ENCODE measurements at places on chromosomes 4 and X.

- no peak for DNase-seq
Measured at GRCh38 chr4:2166253-2166652, 75.7 kb downstream of the HAUS3 start.

GRCh38 chrX:40945361-40945713 lies 139.9 kb upstream of the USP9X start:
- DNase-seq = no peak

DNA sequence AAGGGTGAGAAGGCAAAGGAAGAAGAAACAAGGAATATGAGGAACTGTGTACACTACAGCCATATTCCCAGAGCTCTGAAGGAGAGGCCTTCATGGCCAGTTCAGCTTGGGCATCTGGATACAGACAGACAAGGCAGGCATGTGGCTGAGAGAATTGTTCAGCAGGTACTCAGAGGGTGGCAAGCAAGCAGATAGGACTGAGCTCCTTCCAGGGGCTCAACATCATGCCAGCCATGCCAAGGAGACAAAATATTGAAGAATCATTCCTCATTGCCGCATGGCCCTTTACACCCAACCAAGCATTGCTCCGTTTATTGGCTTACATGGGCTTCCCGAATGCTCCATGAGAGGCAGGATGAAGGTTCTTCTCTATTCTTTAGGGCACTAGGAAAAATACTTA lies 78.5 kb upstream of the EFNB1 start:
- DNase-seq = no peak

GRCh38 chrX:99078301-99078700 lies 1331.8 kb downstream of the PCDH19 start:
- no peak for DNase-seq

DNA sequence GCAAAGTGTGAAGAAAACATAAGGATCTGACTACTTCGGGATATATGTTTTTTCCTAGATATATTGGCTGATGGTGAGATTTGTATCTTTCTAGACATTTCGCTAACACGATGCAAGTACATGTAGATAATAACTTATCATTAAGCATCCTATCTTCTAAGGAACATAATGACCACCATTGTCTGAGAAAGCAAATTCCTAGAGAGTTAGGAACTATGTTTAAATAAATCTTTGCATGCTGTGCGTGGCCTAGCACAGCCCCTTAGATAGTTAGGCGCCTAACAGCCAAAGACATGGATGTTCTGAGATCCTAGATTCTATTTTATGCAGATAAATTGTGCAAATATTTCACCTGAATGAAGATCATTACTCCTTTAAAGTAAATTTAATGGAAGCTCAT lies 3.0 kb downstream of the COL4A6 start:
- DNase-seq = no peak

DNA sequence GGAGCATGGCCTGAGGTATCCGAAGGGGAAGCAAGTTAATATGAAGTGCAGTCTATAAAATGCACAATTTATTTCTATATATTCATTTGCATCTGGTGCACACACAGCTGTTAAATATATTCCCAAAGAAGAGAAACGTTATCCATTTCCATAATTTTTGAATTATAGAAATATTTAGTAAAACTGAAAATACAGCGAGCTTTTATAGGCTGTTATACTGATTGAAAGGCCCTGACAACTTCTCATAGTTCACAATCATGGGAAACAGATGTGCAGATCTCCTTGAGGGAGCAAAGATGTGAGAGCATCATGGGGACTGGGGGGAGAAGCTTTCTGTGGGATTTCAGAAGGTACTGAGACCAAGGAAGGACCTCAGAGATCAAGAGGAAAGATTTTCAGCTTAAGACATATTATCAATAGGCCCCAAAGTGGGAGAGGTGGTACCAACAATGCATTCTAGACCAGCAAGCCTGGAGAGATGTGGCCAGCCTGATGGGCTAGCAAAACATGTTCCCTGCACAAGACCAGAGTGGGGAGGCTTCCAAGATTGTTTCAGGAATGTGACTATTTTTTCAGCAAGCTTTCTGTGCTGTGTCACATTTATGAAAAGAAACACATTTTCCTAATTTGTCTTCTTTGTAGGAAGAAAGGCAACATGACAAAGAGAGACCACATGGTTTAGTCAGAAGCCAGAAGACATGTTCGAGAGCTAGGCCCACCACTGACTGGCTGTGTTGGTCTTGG lies 256.0 kb upstream of the SFRP2 start:
- no peak for DNase-seq

DNA sequence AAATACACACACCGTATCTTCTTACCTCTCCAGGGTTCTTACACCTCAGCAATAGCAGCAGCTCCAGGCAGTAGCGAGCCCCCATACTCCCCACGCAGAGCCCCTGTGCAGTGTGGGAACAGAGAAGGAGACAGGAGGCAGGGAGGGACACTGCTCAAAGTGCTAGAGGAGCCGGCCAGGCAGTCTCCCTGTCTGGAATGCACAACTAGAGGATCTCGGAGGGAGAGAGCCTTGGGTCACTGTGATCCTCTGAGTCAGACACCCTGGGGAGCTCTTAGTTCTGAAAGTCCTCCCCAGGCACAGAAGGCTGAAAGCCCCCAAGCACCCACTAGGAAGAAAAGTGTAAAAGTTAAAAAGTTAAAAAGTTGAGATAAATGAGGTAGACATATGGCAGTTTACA lies 16.0 kb downstream of the AMELX start:
- no peak for DNase-seq

- no peak for DNase-seq
Measured at GRCh38 chrX:51608766-51609165, 9.9 kb downstream of the CENPVL3 start.

- DNase-seq = no peak
Measured at GRCh38 chr4:139896091-139896604, 230.5 kb downstream of the MGST2 start.

GRCh38 chr4:99714179-99714578 lies 56.6 kb upstream of the C4orf54 start:
- DNase-seq = no peak

- no peak for DNase-seq
Measured at GRCh38 chr4:1299301-1299860, 9.7 kb downstream of the MAEA start.

DNA sequence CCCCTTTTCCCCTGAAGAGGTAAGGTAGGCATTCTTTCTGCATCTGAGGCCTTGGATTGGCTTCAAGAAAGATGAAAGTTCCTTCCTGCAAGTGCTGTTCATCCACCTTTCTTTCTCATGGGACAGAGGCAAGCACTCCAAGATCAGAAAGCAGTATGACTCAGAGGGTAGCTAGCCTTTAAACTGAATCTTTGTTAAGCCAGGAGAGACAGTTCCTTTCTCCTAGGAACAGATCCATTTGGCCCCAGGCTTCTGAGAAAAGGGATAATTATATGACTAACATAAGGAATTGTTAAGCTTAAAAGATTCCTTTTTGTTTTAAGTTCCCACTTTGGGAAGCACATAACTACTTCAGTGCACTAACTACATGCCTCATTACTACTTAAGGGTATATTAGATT lies 192.0 kb downstream of the PPP3CA start:
- DNase-seq = no peak

DNA sequence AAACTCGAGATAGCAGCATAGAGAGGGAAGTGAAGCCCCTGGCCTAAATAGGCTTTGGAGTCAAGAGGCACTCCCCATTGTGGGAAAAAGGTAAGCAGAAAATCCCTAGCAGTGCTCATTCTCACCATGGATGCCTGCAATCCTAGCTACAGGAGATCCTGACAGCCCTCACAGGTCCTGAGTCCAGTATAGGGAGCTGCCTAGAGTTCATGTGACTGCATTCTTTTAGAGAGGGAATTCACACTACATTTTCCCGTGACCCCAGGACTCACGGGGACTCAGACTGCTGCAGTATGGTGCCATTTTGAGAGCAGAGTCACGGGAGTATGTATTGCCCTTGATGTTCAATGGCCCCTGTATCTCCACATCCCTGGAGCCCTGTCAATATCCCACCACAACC lies 82.4 kb downstream of the MAGED1 start:
- DNase-seq = no peak

- no peak for DNase-seq
Measured at GRCh38 chrX:134623293-134624045, 34.8 kb downstream of the PLAC1 start.

- DNase-seq = no peak
Measured at GRCh38 chr4:130053723-130054122, 957.8 kb downstream of the C4orf33 start.

DNA sequence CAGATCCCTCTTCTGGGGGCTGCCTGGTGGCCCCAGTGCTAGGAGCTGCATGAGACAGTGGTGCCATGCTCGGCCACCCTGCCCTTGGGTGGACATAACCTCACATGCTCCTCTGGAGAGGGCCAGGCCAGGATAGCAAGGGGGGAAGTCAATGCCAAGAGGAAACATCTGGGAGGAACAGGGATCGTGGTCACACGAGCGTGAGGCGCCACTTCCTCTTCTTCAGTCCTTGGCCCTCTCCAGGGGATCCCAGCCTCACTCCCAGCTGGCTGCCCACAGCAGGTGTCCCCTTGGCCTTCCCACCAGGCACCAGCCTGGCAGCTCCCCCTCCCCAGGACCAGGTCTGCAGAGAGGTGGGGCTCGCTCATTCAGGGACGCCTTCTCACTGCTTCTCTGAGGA lies 28.6 kb downstream of the TBC1D14 start:
- DNase-seq = no peak

- DNase-seq = no peak
Measured at GRCh38 chrX:53128097-53128749, 34.3 kb downstream of the KANTR start.

DNA sequence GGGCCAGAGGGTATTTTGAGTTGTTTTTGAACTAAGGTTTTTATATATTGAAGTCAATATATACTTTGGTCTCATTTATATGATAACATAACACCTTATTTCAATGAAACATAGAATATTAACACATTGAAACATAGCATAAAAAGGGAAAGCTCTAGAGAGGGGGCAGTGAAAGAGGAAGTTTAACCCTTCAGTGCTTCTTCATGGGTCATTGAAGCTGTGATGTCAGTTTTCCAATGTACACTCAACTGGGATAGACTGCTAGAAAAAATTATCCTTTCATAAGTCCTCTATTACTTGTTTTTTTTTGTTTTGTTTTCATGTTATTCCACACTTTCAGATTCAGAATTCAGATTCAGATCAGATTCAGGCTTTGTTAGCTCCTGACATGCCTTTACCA lies 442.7 kb downstream of the EPHA5 start:
- no peak for DNase-seq

DNA sequence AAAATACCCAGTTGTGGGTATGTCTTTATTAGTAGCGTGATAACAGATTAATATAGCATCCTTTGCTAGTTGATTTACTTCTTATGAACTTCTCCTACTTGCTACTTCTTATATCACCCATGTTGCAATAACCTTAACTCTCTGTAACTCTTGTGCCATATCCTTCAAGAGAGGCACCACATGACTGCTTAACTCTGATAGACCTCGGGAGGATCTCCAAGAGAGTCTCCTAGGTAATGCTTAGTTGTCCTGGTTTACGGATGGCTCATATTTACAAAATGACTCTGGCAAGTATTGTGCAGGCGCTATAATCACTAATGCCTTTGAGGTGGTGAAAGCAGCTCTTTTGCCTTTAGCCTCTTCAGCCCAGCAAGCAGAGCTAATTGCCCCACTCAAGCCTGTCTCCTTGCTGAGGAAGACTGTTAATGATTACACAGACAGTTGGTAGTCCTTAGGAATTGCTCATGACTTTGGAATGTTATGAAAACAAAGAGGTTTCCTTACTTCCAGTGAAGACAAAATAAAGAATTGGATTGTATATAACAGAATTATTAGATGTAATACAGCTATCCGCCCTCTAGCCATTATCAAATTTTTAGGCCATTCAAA lies 1305.8 kb downstream of the PCDH7 start:
- no peak for DNase-seq

DNA sequence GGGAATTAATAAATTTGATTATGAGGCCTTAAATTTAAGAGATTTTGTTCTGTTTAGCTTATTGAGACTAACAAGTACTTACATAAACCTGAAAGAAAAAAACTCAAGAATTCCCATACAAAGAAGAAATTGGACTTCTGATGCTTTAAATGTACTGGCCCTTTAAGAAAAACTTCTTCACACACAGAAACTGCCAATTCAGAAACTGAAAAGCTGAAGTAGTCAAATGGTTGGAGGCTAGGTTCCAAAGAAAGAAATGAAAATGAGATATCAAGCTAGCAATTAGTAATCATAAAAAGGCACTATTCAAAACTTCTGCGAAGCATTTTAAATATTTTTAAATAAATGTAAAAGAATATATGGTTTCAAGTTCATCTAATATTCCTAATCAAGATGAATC lies 151.3 kb downstream of the THOC2 start:
- DNase-seq = no peak

DNA sequence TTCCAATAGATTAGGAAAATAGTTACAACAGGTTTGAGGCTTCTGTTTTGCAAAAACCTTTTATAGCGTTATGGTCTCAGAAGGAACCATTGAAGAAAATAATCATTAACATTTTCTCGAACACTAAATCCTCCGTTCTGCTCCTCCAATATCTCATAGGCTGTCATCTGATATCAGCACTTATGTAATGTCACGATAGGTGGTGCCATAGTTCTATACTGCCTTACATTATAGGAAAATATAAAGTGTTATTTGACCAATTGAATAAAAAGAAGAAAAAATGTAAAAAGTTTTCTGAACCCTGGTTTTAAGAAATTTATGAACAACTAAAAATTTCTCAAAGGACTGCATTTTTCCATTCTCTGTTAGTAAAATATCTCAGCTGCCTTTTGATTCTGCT lies 291.4 kb downstream of the RPA4 start:
- DNase-seq = no peak

- no peak for DNase-seq
Measured at GRCh38 chrX:124501586-124501985, 155.2 kb downstream of the SH2D1A start.

- DNase-seq = no peak
Measured at GRCh38 chr4:1973218-1973617, 35.6 kb downstream of the NELFA start.

DNA sequence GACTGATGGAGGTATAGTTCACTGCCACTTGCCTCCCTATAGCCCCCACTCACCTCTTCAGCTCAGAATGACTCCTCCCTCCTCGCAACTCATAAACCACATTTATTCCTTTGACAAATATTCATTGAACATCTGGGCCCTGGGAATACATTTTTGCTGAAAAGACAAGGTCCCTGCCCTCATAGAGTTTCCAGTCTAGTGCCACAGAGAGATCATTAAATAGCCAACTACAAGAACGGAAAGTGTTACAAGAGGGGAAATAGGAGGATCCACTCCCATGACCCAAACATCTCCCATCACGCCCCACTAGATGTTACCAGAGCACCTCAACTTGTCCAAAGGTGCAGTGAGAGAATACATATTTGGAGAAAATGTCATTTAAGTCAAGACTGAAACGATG lies 3.2 kb upstream of the KLF3 start:
- DNase-seq = no peak

All from stimulated activated CD4-positive, alpha-beta T cell treated with anti-CD3 and anti-CD28 coated beads, Interleukin-1b, Interleukin-23, amount 100 ng/mL, for 48 hours (primary cell).